ENCODE measurements at places on chromosomes 7 and 10. TPM values are rescaled to one million over a fixed set of nuclear protein-coding genes. Genes with fewer than 3 reads are reported as not detected.

Gene NRG3
- not detected for total RNA-seq

Gene PRKCQ
- 4.3 TPM for total RNA-seq

Gene ZCCHC24
- 2.6 TPM for total RNA-seq

Gene THSD7A
- total RNA-seq: 2.4 TPM

Gene EIF5AL1
- total RNA-seq: 2.3 TPM

Gene AGBL3
- total RNA-seq: 0.92 TPM

Gene CLRN3
- total RNA-seq: not detected

Gene CXCL12
- 0.06 TPM for total RNA-seq

Gene PON1
- total RNA-seq: 1.3 TPM

Gene TNPO3
- total RNA-seq: 41.2 TPM

Gene ZNF783
- total RNA-seq: 5.6 TPM

Gene PILRA
- total RNA-seq: 5.2 TPM

Gene SLC35G1
- 9.1 TPM for total RNA-seq

Gene AKR1D1
- total RNA-seq: not detected

Gene ZMIZ1
- 46.3 TPM for total RNA-seq

Gene WIPF3
- 0.55 TPM for total RNA-seq

Gene ZNF503
- 6.7 TPM for total RNA-seq

Gene ADIRF
- total RNA-seq: not detected

Gene AASS
- total RNA-seq: 0.06 TPM

Gene ADCYAP1R1
- not detected for total RNA-seq

Gene CYP26A1
- 2.1 TPM for total RNA-seq

Gene PLEKHA1
- 14.9 TPM for total RNA-seq

Gene MPP7
- total RNA-seq: 0.10 TPM

Gene SLC18A3
- not detected for total RNA-seq

Gene NAMPT
- total RNA-seq: 130 TPM

Gene PDE6C
- total RNA-seq: not detected

Gene GRM8
- total RNA-seq: not detected

Gene PIK3CG
- not detected for total RNA-seq

Gene SKIDA1
- 0.74 TPM for total RNA-seq

Gene FZD8
- 4.9 TPM for total RNA-seq

Gene PLCE1
- total RNA-seq: 6.8 TPM

Gene STEAP2
- total RNA-seq: 4.4 TPM

Gene GPR37
- total RNA-seq: 0.51 TPM

Gene IFIT1B
- total RNA-seq: not detected

Gene FAM180A
- 0.06 TPM for total RNA-seq

Gene POLR1F
- 16.0 TPM for total RNA-seq

Gene UPF2
- 13.3 TPM for total RNA-seq

Gene C10orf90
- 2.7 TPM for total RNA-seq

Gene ZNF775
- total RNA-seq: 6.3 TPM

Gene TMEM176B
- 0.17 TPM for total RNA-seq

Gene KLF14
- total RNA-seq: 0.03 TPM

Gene VAX1
- 1.3 TPM for total RNA-seq

Gene EPHA1
- total RNA-seq: 0.07 TPM

Gene FAM24B
- 11.9 TPM for total RNA-seq

Gene GARIN1A
- total RNA-seq: 0.38 TPM

Gene TRPV6
- total RNA-seq: not detected

Gene MYO3A
- total RNA-seq: not detected

Gene FBXO24
- 0.20 TPM for total RNA-seq

Gene ARHGAP21
- total RNA-seq: 39.3 TPM

Gene RBM20
- 3.3 TPM for total RNA-seq

Gene C1GALT1
- total RNA-seq: 27.8 TPM

Gene ADCY1
- 2.5 TPM for total RNA-seq

Gene TEX47
- total RNA-seq: not detected

Gene AGR2
- 110 TPM for total RNA-seq

Gene CRHR2
- total RNA-seq: 0.06 TPM

Gene VWDE
- 0.43 TPM for total RNA-seq

Gene CPA4
- total RNA-seq: 8.4 TPM

Gene TAS2R4
- 0.12 TPM for total RNA-seq
